ENCODE measurements at places on chromosomes 4 and X. TPM values are rescaled to one million over a fixed set of nuclear protein-coding genes. Genes with fewer than 3 reads are reported as not detected.

DNA sequence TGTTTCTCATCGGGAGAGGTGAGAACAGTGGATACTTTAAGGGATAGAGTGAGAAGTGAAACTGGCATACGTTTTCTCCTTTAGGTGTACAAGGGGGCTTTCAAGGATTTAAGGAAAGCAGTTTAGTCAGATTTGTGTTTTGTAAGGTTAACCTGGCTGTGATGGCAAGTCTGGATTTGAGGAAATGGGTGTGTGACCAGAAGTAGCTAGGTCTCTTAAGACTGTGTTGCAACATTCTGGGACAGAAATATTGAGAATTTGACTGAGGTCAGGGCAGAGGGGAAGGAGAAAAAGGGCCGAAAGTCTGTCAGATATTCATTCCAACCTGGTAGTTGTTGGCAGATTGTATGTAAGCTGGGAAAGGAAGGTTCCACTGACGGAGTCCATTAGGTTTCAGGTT is 10.4 kb upstream of the GABRE start:
- no peak for DNase-seq

- DNase-seq, result no peak
These were observed 579.1 kb downstream of the C4orf33 start for GRCh38 chr4:129675036-129675435.

DNA sequence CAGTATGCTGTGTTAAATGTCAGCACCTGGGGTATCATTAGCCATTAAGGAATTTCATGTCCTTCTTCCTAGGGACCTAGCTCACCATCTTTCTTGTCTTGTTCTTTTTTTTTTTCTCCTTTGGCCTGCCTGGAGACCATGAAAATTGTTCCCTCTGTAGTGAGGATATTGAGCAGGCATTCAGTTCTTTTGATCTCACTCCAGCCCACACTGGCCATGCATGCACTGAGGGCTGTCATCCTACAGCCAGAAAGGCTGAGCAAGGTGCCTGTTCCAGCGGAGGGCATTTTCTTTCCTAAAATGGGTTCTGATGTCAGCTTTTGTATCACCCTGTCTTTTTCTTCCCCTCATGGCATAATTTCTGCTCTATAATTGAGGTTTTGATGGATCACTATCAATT is 275.9 kb upstream of the HAND2 start:
- no peak for DNase-seq

Gene SPANXB1
- not detected for total RNA-seq

Gene DRP2
- 0.23 TPM for total RNA-seq

Gene GC
- total RNA-seq, result not detected

DNA sequence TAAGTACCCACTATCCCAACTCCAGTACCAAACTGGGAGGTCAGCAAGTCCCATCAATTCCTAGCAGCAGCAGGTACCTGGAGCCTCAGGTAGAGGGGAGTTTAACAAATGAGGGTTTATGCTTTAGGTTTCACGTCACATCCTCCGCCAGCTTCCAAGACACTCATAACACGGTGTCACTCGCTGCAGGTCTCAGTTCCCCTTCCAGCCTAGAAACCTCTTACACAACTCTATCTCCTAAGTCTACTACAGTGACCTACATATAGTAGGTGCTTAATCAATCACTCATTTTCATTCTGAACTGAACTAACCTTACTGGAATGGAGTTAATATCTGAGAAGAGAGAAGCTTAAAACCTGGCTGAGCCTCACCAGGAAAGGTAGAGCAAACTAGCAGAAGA is 96.0 kb downstream of the EFHC2 start:
- no peak for DNase-seq

Gene GAGE12F
- not detected for total RNA-seq

- no peak for DNase-seq
These were observed 132.6 kb downstream of the INPP4B start for GRCh38 chr4:142713282-142714030.

DNA sequence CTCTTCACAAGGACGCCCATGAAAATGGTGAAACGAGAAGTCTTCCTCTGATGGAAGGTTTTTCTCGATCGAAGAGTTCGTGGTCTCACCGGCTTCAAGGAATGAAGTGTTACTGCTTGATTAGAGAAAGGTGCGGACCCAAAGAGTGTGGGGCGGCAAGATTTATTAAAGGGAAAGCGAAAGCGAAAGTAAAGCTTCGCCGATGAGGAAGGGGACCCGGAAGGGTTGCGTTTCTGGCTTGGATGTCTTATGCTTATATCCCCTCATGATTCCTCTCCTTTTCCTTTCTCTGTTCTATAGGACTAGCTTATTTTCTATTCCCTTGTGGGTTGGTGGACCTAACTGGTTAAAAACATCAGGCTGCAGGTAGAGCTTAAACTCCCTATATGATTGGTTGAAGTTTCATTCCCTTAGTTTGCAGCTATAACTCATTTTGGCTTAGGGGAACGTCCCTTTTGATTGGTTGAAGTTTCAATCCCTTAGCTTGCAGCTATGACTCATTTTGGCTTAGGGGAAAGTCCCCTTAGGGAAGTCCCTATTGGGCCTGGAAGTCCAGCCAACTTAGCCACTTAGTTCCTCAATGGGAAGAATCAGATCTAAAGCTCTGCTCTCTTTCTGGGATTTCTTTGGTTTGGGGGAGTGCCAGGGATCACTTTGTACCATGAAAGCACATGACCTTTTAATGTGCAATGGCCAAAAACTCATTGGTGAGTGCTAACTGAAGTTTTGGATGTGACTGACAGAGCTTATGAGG is 1025.0 kb upstream of the PCDH10 start:
- DNase-seq, result no peak

DNA sequence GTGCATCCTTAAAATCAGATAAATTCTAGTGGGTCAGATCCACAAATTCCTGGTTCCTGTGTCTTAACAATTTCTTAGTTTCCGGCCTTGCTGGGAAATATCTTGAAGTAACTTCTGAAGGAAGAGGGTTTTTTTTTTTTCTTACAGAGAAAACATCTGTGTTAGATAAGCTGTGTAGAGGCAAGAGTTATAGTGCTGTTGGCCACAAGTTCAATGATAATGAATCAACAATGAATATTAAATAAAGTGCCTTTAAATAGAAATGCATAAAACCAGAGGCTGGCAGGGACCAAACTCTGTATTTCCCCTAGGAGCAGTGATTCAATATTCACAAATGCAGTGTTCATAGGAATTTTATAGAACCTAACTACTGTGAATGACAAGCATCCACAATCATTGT is 711.9 kb upstream of the ATOH1 start:
- no peak for DNase-seq

Gene MGARP
- 3.4 TPM for total RNA-seq

GRCh38 chr4:19534159-19534558 is 717.5 kb upstream of the SLIT2 start:
- no peak for DNase-seq

- no peak for DNase-seq
These were observed 64.9 kb downstream of the KLHL4 start for GRCh38 chrX:87582453-87582852.

- DNase-seq, result no peak
These were observed 14.4 kb downstream of the PPEF1 start for GRCh38 chrX:18721683-18722499.

Gene DKK2
- 107 TPM for total RNA-seq

- DNase-seq, result no peak
These were observed 84.5 kb upstream of the MAML3 start for GRCh38 chr4:140238351-140239056.

Gene PRSS12
- 15.3 TPM for total RNA-seq

GRCh38 chr4:4727536-4727935 is 131.9 kb upstream of the MSX1 start:
- no peak for DNase-seq

- no peak for DNase-seq
These were observed 82.4 kb downstream of the RAP1GDS1 start for GRCh38 chr4:98343626-98344025.

GRCh38 chr4:6011271-6011671 is 7.0 kb downstream of the C4orf50 start:
- DNase-seq, result peak; percentile 49

GRCh38 chr4:61070269-61070668 is 129.9 kb upstream of the ADGRL3 start:
- no peak for DNase-seq

GRCh38 chr4:169351872-169352271 is 81.1 kb upstream of the SH3RF1 start:
- no peak for DNase-seq

DNA sequence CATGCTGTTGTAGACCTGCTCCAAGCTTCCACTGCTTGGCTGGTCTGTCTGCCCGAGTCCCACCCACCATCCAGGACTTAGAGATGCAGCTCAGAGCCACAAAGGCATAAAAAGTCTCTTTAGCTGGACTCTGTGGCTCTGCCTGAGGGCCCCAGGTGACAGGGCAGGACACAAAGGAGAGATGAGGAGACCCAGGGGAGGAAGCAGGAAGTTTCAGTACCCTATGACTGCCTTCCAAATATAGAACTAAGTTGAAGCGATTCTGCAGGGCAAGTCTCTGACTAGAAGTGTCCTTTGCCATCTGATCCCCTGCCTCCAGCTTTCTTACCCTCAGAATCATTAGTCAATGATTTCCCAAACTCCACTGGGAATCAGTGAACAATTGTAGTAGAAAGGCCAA is 11.2 kb upstream of the CXCR3 start:
- no peak for DNase-seq

DNA sequence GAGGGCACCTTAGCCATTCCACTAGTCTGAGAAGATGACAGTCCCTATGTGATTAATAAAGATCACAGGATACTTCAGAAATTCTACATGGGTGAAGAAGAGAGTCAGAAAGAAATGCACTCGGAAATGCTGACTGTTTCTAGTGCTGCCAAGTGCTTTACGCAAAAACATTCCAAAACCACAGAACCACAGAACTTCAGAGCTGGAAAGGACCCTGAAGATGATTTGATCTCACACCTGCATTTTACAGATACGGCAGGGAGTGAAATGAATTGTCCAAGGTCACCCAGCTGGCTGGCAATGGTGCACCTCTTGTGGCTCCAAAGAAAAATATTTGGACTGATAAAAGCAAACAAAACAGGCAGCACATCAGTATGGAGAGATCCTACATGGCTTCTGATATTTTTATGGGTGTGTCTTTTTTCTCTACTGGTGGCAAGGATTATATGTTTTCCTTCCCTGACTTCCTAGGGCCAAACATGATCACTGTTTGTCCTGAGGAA is 115.9 kb downstream of the MAML3 start:
- no peak for DNase-seq

GRCh38 chr4:139535228-139535870 is 20.7 kb downstream of the SETD7 start:
- DNase-seq, result no peak

DNA sequence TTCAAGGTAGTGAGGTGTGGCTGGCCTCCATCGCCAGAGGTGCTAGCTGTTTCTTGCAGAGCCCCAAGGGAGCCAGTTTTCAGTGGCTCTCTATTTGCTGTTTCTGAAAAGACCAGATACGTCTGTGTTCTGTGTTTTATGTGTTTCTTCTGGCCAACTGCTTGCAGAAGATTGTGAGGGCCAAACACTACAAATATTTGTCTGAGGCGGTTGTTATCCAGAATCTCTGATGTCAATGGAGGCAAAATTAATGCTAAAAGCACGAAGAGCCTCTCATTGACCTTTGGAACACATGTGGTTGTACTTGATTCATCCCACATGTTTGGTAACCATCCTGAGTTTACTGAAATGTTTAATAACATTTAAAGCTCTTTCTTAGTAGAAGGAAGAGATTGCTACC is 113.9 kb downstream of the CT47B1 start:
- no peak for DNase-seq

Gene MUC7
- total RNA-seq, result not detected

- no peak for DNase-seq
These were observed 28.4 kb upstream of the SLITRK4 start for GRCh38 chrX:143664302-143664701.

DNA sequence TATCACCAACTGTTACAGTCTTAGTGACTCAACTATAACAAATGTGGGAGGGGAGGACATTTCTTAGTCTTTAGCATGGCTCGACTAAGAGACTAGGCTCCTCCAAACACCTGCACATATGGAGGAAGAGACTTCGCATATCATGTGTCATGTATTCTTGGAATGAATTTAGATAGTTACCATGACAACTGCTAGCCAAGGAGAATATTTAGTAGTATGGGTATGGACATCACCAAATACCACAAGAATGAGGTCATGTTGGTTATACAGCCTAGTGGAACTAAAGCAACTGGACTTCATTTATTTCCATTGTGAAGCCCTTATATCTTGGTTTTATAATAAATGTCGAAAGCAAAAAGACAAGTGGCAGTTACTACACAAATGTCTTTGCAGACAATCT is 512.3 kb downstream of the CFAP47 start:
- DNase-seq, result no peak

Gene CC2D2A
- 31.5 TPM for total RNA-seq

Gene ELF4
- 22.2 TPM for total RNA-seq

- no peak for DNase-seq
These were observed 56.5 kb upstream of the GUCY1A1 start for GRCh38 chr4:155610143-155610542.

Gene NDUFA1
- 77.5 TPM for total RNA-seq

DNA sequence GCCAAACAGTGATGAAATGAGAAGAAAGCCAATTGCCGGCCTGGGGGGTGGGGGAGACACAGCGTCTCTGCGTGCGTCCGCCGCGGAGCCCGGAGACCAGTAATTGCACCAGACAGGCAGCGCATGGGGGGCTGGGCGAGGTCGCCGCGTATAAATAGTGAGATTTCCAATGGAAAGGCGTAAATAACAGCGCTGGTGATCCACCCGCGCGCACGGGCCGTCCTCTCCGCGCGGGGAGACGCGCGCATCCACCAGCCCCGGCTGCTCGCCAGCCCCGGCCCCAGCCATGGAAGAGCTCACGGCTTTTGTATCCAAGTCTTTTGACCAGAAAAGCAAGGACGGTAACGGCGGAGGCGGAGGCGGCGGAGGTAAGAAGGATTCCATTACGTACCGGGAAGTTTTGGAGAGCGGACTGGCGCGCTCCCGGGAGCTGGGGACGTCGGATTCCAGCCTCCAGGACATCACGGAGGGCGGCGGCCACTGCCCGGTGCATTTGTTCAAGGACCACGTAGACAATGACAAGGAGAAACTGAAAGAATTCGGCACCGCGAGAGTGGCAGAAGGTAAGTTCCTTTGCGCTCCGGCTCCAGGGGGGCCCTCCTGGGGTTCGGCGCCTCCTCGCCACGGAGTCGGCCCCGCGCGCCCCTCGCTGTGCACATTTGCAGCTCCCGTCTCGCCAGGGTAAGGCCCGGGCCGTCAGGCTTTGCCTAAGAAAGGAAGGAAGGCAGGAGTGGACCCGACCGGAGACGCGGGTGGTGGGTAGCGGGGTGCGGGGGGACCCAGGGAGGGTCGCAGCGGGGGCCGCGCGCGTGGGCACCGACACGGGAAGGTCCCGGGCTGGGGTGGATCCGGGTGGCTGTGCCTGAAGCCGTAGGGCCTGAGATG is at the start of gene SHOX:
TSS of gene SHOX (plus strand) at position 180 of the 885 bp plus-strand sequence. CDS start at position 287, 107 bp downstream.
- DNase-seq, result no peak

DNA sequence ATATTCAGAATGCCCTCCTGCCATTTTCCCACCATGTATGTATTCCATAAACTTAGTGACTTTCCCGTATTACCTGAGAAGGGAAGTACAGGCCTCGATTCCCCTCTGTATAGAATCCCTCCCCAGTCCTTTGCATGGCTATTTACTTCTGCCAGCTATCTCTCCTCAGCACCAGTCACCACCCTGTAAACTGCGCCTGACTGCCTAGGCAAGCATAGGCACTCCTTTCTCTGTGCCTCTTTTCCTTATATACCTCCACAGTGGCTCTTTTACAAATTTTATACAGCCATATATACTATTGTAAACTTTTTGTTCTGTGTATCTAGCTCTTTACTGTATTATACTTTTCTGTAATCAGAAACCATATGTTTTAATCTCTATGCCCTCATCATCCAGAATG is 130.9 kb upstream of the TET2 start:
- DNase-seq, result no peak

Gene CTAG2
- total RNA-seq, result not detected

GRCh38 chr4:152385551-152385950 is 150.3 kb downstream of the FBXW7 start:
- no peak for DNase-seq

GRCh38 chr4:2789793-2790582 is 2.9 kb upstream of the SH3BP2 start:
- DNase-seq, result peak; percentile 85
